Activated CD8-positive, alpha-beta memory T cell treated with anti-CD3 and anti-CD28 coated beads, Interleukin-2, amount 10 ng/mL, durations not matched to agents 7 days and 5 days (primary cell): ENCODE measurements at places on chromosomes 5 and 9. TPM values are rescaled to one million over a fixed set of nuclear protein-coding genes. Genes with fewer than 3 reads are reported as not detected.
A peak's percentile ranks its signal among the peaks of the same experiment; 100 is the strongest.

DNA sequence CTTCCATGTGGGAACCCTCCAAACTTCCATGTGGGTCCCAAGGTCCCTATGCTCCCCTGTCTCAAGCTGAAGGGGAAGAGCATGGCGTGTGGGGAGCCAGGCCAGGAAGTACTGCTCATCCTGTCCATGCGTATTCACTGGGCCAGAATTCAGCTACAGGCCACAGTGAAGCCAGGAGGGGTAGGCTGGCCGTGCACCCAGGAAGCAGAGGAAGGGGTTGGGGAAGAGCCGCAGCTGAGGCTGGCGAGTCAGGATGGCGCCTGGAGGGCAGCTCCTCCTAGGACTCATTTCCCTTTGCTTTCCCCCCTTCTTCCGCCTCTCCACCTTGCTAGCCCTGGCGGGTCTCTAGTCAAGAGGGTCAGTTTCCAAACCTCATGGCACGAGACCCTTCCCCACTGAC lies 57.4 kb downstream of the ROPN1L start:
- H3K27me3 ChIP-seq, result no peaks in the 10 kb centered on the region
- H3K36me3 ChIP-seq, result no peaks in the 10 kb centered on the region
- no peaks in the 10 kb centered on the region for H3K4me1 ChIP-seq
- no peak overlapping the region for H3K4me3 ChIP-seq
- no peak overlapping the region for H3K27ac ChIP-seq

GRCh38 chr5:115713408-115713807 lies 87.6 kb upstream of the TMED7 start:
- H3K4me3 ChIP-seq, result no peak overlapping the region

- H3K36me3 ChIP-seq, result no peaks in the 10 kb centered on the region
- no peaks in the 10 kb centered on the region for H3K27me3 ChIP-seq
- no peak overlapping the region for H3K27ac ChIP-seq
- H3K4me3 ChIP-seq, result no peak overlapping the region
- no peaks in the 10 kb centered on the region for H3K4me1 ChIP-seq
Measured at GRCh38 chr5:169146158-169146557, 154.8 kb downstream of the SLIT3 start.

- DNase-seq, result no peak
- H3K36me3 ChIP-seq, result peaks cover 26% of the 10 kb centered on the region
- peaks cover 55% of the 10 kb centered on the region for H3K4me1 ChIP-seq
- peak overlapping the region; percentile 3 for H3K4me3 ChIP-seq
- H3K27ac ChIP-seq, result peak overlapping the region; percentile 58
Measured at GRCh38 chr5:52748590-52748989, 39.1 kb upstream of the ITGA1 start.

GRCh38 chr5:177526791-177527190 lies 10.0 kb upstream of the DDX41 start:
- H3K4me1 ChIP-seq, result peaks cover 1% of the 10 kb centered on the region
- no peaks in the 10 kb centered on the region for H3K27me3 ChIP-seq
- no peak overlapping the region for H3K27ac ChIP-seq
- no peak overlapping the region for H3K4me3 ChIP-seq
- peaks cover 4% of the 10 kb centered on the region for H3K36me3 ChIP-seq

GRCh38 chr9:37342895-37343294 lies 79.6 kb upstream of the GRHPR start:
- no peaks in the 10 kb centered on the region for H3K4me1 ChIP-seq
- DNase-seq, result no peak
- H3K4me3 ChIP-seq, result no peak overlapping the region
- no peaks in the 10 kb centered on the region for H3K27me3 ChIP-seq
- no peak overlapping the region for H3K27ac ChIP-seq
- no peaks in the 10 kb centered on the region for H3K36me3 ChIP-seq

DNA sequence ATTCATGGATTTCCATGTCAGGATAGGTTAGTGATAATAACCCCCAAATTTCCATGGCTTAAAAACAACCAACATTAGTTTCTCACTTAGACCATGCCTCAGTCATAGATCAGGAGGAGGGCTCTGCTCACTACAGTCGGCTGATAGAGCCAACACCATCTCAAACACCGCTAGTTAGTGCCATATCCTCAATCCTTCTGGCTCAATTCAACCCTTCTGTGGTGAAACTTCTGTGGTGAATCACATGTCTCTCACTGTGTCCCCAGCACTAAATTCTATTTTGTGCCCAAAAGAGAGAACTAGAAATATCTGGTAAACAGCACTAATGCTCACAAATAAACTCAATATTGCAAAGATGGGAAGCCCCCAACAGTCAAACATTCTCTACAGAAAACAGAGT lies 21.1 kb downstream of the ECPAS start:
- H3K27me3 ChIP-seq, result no peaks in the 10 kb centered on the region
- no peak overlapping the region for H3K27ac ChIP-seq
- peaks cover 36% of the 10 kb centered on the region for H3K36me3 ChIP-seq

GRCh38 chr9:91187965-91188344 lies 173.8 kb downstream of the AUH start:
- peaks cover 46% of the 10 kb centered on the region for H3K4me1 ChIP-seq
- DNase-seq, result no peak
- H3K4me3 ChIP-seq, result no peak overlapping the region
- no peak overlapping the region for H3K27ac ChIP-seq
- no peaks in the 10 kb centered on the region for H3K27me3 ChIP-seq
- peaks cover 21% of the 10 kb centered on the region for H3K36me3 ChIP-seq

- DNase-seq, result no peak
- H3K27ac ChIP-seq, result no peak overlapping the region
- H3K36me3 ChIP-seq, result no peaks in the 10 kb centered on the region
- H3K4me3 ChIP-seq, result no peak overlapping the region
Measured at GRCh38 chr9:26237256-26237655, 559.0 kb upstream of the TUSC1 start.

DNA sequence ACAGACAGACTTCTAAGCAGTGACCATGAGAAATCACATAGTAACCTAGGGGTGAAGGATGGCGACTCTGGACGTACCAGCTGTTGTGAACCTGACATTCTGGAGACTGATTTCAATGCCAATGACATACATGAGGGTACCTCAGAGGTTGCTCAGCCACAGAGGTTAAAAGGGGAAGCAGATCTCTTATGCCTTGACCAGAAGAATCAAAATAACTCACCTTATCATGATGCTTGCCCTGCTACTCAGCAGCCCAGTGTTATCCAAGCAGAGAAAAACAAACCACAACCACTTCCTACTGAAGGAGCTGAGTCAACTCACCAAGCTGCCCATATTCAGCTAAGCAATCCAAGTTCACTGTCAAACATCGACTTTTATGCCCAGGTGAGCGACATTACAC lies 38.0 kb upstream of the CCDC152 start:
- H3K27me3 ChIP-seq, result peaks cover 23% of the 10 kb centered on the region
- H3K4me3 ChIP-seq, result peak overlapping the region; percentile 48
- peak overlapping the region; percentile 61 for H3K27ac ChIP-seq
- H3K4me1 ChIP-seq, result peaks cover 36% of the 10 kb centered on the region
- H3K36me3 ChIP-seq, result no peaks in the 10 kb centered on the region

- H3K36me3 ChIP-seq, result peaks cover 13% of the 10 kb centered on the region
- DNase-seq, result no peak
- H3K27ac ChIP-seq, result no peak overlapping the region
- no peaks in the 10 kb centered on the region for H3K4me1 ChIP-seq
- H3K27me3 ChIP-seq, result no peaks in the 10 kb centered on the region
- no peak overlapping the region for H3K4me3 ChIP-seq
Measured at GRCh38 chr5:82077496-82077895, 105.7 kb downstream of the ATG10 start.

DNA sequence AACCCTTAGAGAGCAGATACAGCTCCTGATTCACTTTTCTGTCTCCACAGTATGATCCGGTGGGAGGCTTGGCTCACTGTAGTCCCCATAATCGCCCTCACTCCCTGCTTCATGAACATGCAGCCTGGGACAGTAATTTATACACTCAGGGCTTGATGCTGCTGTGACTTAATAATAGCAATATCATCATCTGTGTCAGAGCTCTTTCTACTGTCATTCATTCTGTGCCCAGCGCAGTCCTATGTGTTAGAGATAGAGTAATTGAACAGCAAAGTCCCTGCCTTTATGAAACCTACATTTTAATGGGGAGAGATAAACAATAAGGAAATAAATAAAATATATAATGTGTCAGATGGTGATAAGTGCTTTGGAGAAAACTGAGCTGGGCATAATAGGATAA lies 2.8 kb upstream of the HEMGN start:
- H3K27ac ChIP-seq, result no peak overlapping the region
- no peak for DNase-seq
- H3K27me3 ChIP-seq, result no peaks in the 10 kb centered on the region
- H3K4me1 ChIP-seq, result peaks cover 16% of the 10 kb centered on the region

DRD1 gene
- total RNA-seq, result not detected

ANKRD34B gene
- not detected for total RNA-seq

LCN15 gene
- not detected for total RNA-seq

CCNB1 gene
- total RNA-seq, result 206 TPM

LIX1 gene
- total RNA-seq, result not detected

GLRA1 gene
- total RNA-seq, result not detected

PCDHGA4 gene
- total RNA-seq, result 0.20 TPM

MATR3 gene
- total RNA-seq, result 149 TPM

LCN9 gene
- not detected for total RNA-seq
